Tibial artery (tissue), 4 donors: ENCODE measurements at places on chromosomes 16 and 17.

DNA sequence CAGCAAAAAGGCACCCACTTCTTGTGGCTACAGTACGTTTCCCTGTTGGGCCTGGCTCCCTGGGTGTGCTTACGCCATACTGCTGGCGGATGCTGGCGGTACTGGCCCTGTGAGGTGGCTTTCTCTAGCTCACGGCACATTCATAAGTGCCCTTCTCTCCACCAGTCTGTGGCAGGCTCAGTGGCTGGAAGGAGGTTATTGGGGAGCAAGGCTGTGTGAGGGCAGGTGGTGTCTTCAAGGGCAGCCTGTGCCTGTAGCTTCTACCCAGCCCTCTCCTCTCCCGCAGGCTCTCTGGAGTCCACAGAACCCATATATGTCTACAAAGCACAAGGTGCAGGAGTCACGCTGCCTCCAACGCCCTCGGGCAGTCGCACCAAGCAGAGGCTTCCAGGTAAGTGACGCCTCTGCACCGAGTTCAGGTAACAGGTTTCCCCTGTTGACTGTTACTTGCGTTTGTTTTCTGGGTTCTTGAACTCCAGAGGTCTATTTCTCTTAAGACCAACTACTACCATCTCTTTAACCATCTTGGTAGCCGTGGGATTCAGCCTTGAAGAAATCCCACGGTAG is 20.6 kb downstream of the NTAN1 start:
- DNase-seq = no peak

- DNase-seq = no peak
Observed at GRCh38 chr16:58960484-58960883, 226.4 kb upstream of the GOT2 start.

GRCh38 chr16:58102665-58103392 is 26.4 kb downstream of the CFAP20 start:
- DNase-seq = no peak

DNA sequence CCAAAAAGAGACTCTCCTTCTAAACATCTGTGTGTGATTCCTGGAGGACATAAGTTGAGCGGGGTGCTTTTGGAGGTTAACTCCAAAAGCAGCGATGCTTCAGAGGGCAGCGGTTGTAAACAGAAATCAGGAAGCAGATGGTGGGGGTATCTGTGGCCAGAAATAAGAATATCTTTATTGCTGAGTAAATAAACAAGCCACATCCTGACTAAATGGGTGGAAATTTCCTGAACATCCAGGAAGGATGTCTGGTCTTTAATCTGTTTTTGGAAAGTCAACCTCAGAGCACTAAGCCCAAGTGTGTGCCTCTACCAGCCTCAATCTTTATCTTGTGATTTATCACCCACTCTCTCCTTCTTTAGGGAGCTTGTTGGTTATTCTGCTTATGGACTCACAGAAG is 123.3 kb downstream of the CDH13 start:
- no peak for DNase-seq

DNA sequence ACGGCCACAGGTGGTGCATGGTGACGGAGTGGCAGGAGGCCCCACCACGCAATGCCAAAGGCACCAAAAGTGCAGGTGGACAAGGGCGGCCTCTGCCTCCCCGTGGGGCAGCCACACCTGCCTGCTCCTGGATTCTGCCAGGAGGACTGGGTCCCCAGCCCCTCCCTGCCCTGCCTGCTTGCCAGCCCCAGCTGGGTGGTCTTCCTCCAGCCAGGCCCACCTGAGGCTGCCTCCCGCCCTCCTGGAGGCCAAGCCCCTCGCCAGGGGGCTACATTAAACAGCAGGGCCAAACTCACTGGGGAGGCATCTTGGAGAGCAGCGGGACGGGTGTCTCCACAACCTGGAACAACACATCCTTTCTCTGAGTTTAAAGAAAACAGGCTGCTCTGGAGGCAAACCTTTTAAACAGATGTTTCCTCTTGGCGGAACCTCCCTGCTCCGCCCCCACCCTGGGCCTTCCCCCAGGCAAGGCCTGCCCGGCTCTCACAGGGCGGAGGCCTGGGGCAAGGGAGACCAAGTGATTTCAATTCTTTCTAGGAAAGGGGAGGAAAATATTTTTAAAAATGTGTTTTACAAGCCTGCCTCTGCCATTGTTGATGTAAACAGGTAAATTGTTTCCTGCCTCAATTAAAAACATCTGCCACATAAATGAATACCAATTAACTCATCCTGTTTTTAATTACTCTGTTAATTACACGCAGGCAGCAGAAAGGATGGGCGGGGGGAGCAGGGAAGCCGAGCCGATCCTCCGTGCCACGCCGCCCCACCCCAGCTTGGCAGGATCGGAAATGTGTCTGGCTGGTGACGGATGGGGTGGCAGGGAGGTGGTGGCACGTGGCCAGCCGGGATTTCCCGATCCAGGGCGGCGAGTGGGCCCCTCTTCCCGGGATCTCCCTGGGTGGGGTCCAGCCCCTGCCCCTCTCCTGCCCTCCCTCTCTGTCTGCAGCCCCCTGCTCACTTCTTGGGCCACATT is 54.4 kb upstream of the PABPN1L start:
- no peak for DNase-seq

- no peak for DNase-seq
Observed at GRCh38 chr17:49190932-49191331, 19.4 kb downstream of the GNGT2 start.

DNA sequence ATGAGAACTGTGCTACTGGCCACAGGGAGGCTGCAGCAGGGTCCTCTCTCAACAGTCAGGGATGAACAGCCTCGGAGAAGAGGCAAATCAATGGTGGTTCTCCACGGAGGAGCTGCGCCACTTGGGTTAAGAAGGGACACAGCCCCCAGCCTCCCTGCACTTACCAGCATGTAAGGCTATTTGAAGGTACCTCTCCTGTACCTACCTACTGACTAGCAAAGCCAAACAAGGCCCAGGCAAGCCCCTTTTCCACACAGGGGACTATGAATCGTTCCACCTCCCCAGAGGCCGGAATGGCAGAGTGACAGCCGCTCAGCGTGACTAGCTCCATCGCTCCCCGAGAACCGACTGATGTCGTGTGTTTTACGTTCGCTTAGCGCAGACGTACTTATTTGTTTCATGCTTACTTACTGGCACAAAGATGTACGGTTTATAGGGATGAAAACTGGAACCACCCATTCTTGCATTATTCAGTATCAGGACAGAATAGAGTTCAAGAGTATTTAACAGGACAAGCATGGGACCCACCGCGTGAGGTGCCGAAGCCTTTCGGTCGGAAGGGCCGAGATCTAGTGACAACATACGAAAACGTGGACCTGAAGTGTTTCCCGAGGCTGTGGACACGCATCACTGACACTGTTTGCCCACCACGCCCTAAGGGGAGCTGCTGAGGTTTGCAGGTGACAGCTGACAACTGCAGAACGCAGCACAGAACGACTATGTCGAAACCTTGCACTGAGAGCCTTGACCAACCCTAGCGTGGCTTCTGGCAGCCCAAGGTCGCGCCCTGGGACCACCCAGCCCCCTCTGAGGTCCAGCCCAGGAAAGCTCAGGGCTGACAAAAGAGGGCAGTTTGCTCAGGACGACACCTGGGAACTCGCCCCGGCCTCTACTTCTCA is 1.0 kb downstream of the TEPSIN start:
- DNase-seq = no peak

DNA sequence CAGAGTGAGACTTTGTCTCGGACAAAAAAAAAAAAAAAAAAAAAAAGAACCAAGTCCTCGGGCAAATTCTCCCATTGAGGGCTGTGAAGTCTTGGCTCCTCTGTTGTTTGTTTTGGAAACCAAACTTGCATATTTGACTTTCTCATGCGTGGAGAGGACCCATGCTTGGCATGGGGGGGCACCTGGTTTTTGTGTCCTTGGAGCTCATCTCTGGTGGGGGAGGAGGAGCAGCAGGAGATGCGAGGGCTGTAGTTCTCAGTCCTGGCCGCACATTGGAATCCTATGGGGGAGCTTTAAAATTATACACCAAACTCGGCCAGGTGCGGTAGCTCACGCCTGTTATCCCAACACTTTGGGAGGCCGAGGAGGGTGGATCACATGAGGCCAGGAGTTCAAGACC is 74.5 kb downstream of the ABCC6 start:
- DNase-seq = no peak

DNA sequence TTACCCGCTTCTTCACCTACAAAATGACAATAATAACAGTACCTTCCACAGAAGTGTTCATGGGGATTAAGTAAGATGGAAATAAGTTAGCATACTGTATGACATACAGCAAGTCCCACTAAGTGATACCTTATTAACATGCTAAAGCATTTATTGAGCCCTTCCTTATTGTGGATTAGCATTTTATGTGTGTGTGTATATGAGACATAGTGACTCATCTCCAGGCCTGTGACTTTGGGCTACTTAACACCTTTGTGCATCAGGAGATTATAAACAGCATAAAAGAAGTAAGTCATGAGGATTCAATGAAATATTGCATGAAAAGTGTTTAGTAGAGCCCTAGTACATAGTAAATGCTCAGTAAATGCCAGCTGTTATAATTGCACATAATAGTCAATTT is 52.9 kb downstream of the CA10 start:
- no peak for DNase-seq

DNA sequence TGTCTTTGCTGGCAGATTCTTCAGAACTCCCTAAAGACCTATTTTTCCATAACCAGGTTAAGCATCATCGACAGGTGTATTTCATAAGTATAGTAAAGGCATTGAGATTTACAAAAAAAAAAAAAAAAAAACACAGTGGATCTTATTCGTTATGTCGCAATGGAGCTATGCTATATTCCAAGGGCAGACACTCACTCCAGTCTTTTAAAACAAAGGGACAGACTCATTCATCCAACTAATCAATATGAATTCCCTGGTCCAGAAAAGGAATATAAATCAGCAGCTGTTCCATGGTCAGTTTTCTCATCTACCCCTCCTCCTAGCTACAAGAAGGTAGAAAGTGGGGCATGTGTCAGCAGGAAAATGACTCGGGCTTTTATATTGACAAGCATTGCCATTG is 97.7 kb upstream of the MON1B start:
- DNase-seq = no peak

GRCh38 chr17:7292729-7293128 is 1.7 kb downstream of the YBX2 start:
- DNase-seq = no peak

- DNase-seq = no peak
Observed at GRCh38 chr17:1123393-1123831, 56.4 kb downstream of the ABR start.

GRCh38 chr17:41532947-41533570 is 5.0 kb upstream of the KRT19 start:
- DNase-seq = no peak

DNA sequence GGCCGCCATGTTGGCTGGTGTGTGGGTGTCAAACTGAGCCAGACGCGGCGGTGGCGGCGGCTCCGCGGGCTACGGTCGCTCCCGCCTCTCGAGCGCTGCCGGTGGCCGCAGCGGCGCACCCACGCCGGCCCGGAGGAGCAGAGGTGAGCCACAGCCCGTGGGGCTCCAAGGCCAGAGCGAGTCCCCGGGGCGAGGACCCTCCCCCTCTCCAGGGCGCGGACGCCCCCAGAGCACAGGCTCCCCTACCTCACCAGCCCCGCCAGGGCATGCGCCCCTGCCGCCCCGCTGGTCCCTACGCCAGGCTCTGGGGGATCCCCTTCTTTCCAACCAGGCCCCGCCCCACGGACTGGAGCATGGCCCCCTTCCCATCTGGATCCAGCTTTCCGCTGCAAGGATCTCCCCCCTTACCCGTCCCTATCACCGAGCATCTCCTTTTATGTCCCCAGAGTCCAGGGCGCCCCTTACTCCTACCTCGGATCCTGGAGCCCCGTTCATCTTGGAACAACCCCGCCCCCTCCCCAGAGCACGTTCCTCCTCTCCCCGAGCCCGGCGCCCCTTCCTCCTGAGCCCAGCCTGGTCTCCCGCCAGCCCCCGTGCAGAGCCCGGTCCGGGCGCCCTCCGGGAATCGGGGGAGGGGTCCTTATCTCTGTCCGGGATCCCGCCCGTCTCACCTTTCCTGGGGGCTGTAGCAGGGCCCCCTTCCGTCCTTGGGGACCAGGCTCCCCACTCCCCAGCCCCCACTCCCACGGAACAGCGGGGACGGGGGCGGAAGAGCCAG is 412 bp downstream of the EPN2 start:
- peak; percentile 74 for DNase-seq

DNA sequence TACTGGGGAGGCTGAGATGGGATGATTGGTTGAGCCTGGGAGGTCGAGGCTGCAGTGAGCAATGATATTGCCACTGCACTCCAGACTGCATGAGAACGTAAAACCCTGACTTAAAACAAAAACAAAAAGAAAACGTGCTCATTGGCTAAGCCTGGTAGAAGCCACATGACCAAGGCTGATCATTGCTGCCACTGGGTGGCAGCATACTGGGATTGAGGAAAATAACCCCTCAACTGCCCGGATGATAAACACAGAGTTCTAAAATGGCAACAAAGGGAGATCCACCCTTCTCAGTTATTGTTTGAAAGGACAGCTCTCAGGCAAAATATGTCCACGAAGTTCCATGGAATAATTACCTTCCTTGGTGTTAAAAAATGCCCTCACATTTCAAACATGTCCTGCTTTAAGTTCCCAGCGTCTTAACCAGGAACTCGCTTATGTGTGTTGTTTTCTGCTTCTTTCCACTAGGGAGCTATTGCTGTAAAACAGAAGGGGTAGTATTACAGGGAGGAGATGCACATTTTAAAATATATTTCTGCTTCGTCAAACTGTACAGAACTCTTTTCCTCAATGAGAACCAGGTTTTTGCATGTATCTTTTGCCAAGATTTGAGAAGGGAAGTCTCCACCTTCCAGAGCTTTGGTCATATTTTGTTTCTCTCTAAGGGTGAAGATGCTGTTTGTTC is 675.3 kb downstream of the MAF start:
- DNase-seq = no peak

GRCh38 chr16:49748322-49748721 is 107.6 kb downstream of the ZNF423 start:
- DNase-seq = no peak

GRCh38 chr17:29909236-29910003 is 20.6 kb downstream of the SSH2 start:
- DNase-seq = no peak

DNA sequence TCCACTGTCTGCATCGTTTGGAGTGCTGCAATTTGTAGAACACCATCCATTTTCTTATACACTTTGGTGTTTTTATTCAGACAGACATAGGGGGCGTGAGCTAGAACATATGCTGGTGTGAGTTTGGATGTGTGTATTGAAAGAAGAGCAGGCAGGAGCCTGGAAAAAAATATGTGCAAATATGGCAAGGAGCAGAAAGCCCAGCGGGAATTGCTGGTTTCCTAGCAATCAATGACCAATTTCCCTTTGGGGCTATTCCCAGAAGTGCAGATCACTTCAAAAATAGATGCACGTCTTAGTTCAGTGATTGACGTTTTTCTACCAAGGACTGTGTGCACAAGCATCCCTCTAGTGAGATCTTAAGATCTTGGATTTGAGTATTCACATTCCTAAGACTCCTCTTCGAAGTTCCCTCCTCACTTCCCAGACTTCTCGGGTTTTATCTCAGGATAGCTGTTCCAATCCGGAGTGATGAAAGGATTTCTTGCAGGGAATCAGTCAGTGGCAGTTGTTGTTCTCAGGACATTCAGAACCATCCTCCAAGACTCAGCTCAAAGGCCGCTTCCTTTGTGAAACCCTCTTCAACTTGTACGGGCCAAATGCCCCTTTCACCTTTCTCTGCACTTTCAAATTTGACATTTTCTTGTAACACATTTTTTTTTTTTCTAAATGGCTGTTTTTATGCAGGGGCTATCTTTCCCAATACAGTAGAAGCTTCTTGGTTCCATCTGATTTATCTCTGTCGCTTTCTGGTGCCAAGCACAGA is 268.7 kb upstream of the ASIC2 start:
- no peak for DNase-seq
